ENCODE measurements at places on chromosomes 2 and 18. TPM values are rescaled to one million over a fixed set of nuclear protein-coding genes. Genes with fewer than 3 reads are reported as not detected.

Gene CRYGD
- total RNA-seq, result not detected

Gene LBX2
- not detected for total RNA-seq

Gene ELP2
- 80.4 TPM for total RNA-seq

Gene C2orf66
- 0.23 TPM for total RNA-seq

Gene IL37
- total RNA-seq, result not detected

Gene ANKMY1
- 13.0 TPM for total RNA-seq

Gene CHRND
- 5.8 TPM for total RNA-seq
